ENCODE measurements at places on chromosomes 3 and 15.

GRCh38 chr3:34859746-34860145 lies 779.6 kb upstream of the ARPP21 start:
- DNase-seq: no peak

GRCh38 chr3:15331072-15331605 lies 1.2 kb downstream of the SH3BP5 start:
- DNase-seq: no peak

GRCh38 chr3:160602259-160602658 lies 36.9 kb upstream of the KPNA4 start:
- no peak for DNase-seq

- no peak for DNase-seq
These were observed 93.0 kb upstream of the SLC25A36 start for GRCh38 chr3:140848666-140849065.

DNA sequence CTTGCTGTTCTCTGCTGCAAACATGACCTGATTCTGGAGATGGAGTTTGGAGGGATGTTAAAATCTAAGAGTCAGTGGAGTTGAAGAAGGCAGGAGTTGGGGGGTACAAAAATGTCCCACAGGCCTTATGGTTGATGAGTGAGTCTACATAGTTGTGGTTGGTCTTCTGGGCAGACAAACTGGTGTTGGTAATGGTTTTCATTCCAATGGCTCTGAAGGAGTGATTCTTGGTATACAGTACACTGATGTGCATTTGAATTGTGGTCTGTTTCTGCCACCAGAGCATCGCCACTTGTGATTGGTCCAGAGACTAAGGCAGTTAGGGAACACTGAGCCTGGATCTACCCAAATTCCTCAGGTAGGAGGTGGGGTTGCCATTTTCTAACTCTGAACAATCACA lies 514.1 kb upstream of the CFAP20DC start:
- no peak for DNase-seq

All from stimulated activated CD4-positive, alpha-beta T cell treated with anti-CD3 and anti-CD28 coated beads, Interleukin-2, amount 100 ng/mL, for 24 hours (primary cell).